ENCODE measurements at places on chromosomes 7 and 10.

- DNase-seq, result no peak
Observed at GRCh38 chr7:97573065-97573464, 158.8 kb upstream of the TAC1 start.

DNA sequence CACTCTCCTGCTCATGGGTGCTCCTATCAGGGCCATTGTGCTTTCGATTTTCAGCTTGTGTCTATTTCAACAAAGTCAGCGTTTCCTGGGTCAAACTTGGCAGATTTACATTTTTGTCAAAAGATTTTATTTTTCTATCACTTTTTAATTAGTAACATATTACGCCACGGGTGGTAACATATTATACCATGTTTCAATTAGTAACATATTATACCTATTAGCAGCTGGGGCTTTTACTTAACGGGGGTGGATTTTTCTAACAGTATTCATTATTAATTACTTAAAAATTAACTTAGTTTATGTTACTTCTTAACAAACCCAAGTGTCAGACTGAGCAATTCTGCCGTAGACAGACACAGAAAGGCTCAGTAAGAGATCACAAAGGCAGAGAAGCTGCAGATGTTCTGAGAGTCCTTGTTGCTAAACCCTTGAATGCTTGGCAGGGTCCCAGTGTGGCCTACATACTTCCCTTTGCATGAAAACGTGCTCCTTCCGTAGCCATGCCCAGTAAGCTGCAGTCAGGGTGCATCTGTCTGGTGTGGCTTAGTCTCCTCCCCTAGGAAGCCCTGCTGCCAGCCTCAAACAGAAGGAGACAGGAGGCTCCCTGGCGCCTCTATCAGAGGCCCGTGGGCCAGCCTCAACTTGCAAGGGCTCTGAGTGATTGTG, 263.1 kb upstream of the CXCL12 start:
- no peak for DNase-seq

DNA sequence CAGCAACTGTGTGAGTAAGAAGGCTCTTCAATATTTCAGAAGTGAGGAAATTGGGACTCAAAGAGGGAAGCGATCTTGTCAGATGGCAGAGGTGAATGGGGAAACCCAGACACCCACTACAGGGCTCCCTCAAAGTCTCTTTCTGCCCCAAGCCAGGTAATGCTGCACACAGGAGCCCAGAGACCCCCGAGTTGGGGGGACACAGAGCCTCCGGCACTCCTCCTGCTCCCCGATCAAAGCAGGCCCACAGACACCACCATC, 139.4 kb downstream of the TNS3 start:
- no peak for DNase-seq

GRCh38 chr10:95229724-95230627, 35.9 kb downstream of the ACSM6 start:
- no peak for DNase-seq

- DNase-seq, result no peak
Observed at GRCh38 chr7:4091767-4092166, 590.3 kb upstream of the FOXK1 start.

- no peak for DNase-seq
Observed at GRCh38 chr7:150367677-150368095, 936 bp upstream of the REPIN1 start.

GRCh38 chr7:65981965-65982792, at the start of gene GUSB:
Gene GUSB, minus strand, starts transcription at chr7:65982213. Its CDS starts 30 bp downstream, at chr7:65982183.
- peak; percentile 86 for DNase-seq
